Posterior cingulate gyrus (tissue), 11 donors: ENCODE measurements at places on chromosomes 4 and X.

GRCh38 chrX:102899940-102900916 is 36.8 kb upstream of the RAB40AL start:
- peak; percentile 73 for DNase-seq

DNA sequence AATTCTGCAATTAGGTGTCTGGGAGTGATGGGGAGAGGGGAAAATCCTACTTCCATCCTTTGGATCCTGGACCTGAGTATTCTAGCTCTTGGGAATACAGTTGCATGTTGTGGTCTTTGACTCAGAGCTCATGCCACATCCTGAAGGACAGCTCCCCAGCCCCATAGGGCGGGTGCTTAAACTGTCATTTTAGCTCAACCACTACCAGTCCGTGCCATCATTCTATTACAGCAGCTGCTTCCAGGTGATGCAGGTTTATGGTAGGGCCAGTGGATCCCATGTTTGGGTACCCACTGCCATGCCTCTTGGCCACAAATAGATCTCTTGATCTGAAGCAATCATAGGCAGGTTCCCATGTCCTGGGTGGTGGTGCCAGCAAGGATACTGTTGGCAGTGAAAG is 34.7 kb downstream of the CCKAR start:
- DNase-seq = no peak

DNA sequence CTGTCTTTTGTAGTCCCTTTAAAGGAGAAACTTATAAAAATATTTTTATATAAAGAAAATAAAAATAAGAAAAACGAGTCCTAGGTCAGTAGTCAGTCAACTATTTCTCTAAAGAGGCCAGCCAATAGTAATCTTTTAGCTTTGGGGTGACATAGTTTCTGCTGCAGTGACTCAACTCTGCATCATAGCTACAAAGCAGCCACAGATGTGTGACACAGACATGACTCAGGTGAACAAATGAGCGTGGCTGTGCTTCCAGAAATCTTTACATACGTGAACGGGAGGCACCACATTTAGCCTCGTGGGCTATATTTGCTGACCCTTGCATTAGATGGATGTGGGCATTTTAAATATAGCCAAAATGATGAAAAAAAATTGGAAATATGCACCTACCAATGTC is 1862.5 kb upstream of the TENM3 start:
- DNase-seq = no peak

GRCh38 chr4:21827575-21827974 is 121.0 kb downstream of the KCNIP4 start:
- no peak for DNase-seq

- no peak for DNase-seq
Observed at GRCh38 chr4:8435656-8436121, 4.8 kb downstream of the ACOX3 start.

GRCh38 chr4:29405116-29405515 is 1315.1 kb upstream of the PCDH7 start:
- no peak for DNase-seq

- DNase-seq = no peak
Observed at GRCh38 chrX:13742397-13743176, 8.0 kb downstream of the OFD1 start.

DNA sequence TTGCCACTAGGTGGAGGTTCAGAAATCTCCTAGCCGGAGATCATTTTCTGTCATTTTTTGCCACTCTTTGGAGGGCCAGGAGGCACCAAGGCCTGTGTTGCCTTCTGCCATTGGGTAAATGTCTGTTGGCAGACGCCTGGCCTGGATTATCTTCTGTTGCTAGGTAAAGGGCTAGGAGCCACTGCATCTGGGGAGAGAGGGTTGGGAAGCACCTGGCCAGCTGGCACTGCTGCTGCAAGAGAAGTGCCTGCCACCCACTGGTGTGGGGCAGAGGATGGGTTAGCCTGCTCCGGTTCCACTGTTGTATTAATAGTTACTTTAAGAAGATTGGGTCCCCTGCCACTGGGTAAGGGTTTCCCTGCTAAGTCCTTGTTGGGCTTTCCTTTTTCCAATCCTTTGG is 58.1 kb downstream of the AWAT2 start:
- no peak for DNase-seq

- no peak for DNase-seq
Observed at GRCh38 chr4:100168521-100168920, 21.7 kb downstream of the DDIT4L start.

GRCh38 chrX:15016051-15016450 is 142.8 kb downstream of the MOSPD2 start:
- no peak for DNase-seq

- no peak for DNase-seq
Observed at GRCh38 chrX:18026166-18026565, 165.1 kb upstream of the RAI2 start.

DNA sequence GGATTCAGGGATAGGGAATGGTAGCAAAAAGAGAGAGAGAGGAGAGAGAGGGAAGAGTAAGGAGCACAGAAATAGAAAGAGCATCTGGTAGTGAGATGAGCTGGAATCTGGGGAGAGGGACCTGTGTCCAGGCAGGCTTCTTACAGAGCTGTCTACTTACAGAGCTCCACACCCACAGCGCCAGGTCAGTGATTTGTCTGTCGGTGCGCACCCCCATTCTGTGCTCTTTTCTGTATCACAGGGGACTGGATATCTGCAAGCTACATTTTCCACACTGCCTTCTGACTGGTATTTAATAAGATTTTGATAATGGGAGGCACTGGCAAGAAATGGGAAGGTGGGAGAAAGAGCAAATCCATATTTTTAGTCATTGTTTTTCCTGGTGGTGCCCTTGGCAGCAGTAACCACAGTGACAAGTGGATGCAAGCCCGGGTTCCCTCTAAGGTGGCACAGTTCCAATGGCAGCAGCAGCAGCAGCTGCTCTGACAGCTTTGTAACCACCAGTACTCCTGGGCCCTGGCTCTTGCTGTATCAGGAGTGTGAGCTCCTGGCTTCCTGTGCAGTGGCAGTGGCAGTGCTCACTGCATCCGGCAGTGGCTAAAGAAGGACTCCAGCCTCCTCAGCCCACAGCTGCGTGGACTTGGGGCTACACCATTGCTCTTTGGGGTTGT is 300.5 kb downstream of the TRIML1 start:
- DNase-seq = no peak

GRCh38 chr4:7771056-7771455 is 168.6 kb downstream of the AFAP1 start:
- DNase-seq = peak; percentile 85

GRCh38 chrX:18348047-18348446 is 6.4 kb downstream of the SCML2 start:
- DNase-seq = no peak

- DNase-seq = no peak
Observed at GRCh38 chr4:150782311-150782710, 200.4 kb downstream of the MAB21L2 start.

GRCh38 chr4:83629945-83630721 is 94.2 kb downstream of the GPAT3 start:
- DNase-seq = no peak

DNA sequence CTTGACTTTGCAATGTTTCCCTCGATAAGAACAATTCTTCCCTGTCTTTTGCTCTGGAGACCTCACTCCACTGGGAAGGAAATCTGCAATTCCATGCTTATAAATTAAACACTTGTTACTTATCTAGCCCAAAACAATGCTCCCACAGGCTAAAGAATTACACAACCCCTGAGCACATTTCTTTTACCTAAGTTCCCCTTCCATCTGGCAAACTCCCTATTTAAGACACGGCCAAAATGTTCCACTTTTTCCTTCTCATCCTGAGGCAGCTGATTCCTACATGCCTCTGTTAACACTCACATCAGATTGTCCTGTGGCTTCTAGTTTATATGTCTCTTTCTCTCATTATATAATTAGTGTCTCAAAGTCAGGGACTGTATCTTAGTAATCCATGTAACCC is 211.7 kb downstream of the COX18 start:
- DNase-seq = no peak

DNA sequence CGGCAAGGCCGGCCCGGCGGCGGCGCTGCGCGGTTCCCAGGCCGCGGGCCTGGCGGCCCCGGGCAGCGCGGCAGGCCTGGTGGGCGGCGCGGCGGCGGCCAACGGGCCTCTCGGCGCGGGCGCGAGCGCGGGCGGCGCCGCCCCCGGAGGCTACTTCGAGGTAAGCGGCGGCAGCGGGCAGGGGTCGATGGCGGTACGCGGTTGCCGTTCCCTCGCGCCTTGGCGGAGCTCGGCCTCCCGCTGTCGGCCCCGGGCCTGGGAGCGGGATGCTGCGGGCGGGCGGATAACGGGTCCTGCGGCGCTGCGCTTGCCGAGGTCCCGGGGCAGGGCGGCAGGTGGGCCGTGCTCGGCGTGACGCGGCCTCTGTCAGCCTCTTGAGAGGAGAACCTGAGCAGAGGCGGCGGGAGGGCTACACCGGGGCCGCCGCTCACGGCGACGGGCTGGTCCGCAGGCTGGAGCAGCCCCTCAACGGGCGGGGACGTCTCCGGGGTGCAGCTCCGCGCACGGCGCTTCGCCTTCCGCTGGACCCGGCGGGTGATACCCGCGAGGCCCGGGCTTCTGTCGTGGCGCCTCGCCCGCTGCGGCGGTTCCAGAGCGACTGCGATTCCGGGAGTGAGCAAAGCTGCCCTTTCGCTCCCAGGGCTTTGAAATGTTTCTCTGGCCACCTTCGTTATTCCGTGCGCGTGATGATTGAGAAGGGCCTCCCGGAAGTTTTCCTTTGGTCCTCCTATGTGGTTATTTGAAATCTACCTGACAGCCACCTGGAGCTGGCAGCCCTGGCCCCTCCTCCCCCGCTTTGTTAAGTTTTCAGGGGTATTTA is 774 bp downstream of the FAM193A start:
- peak; percentile 90 for DNase-seq

GRCh38 chr4:132334081-132334480 is 815.0 kb upstream of the PCDH10 start:
- no peak for DNase-seq
